NCI-H1417 (cell line): ENCODE measurements at places on chromosomes 7 and 10.

- DNase-seq = no peak
Measured at GRCh38 chr7:2251841-2252771, 10.1 kb downstream of the NUDT1 start.

DNA sequence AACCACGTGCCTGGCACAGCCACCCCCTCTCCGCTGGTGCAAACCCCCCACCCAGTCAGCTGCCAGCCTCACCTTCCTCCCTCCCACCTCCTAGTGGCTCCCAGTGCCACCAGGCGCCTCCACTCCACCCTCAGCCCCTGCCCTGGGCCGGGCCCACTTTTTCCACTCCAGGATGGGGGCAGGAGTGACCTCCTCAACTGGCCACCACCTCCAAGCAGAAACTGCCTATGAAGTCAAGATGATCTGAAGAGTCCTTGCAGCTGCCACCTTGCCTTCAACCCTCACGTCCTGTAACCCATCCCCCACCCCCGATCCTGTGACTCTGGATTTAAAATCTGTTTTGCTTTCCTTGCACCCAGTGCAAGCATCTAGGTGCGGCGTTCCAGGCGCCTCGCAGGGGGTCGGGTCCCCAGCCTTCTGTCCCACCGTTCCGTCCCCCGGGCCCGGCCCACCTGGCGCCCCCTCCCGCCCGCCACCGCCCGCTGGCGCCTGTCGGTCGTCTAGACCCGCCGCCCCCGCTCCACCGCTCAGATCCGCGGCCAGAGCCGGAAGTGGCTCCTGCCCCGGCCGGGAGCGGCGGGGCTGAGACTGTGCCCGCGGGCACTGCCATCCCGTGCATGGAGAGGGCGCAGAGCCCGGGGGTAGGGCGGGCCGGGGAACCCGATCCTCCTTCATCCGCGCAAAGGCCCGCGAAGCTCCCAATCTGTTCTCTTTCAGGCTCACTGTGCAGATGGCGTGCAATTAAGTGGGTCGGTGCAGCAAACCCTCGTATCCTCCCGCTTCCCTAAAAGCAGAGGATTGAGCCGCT is 51.2 kb upstream of the GTF2I start:
- DNase-seq = peak; percentile 71

GRCh38 chr7:47000561-47000960 is 581.4 kb downstream of the TNS3 start:
- DNase-seq = no peak

- DNase-seq = no peak
Measured at GRCh38 chr7:51236470-51237132, 80.0 kb downstream of the COBL start.

GRCh38 chr7:85172530-85172941 is 14.3 kb downstream of the SEMA3D start:
- no peak for DNase-seq

GRCh38 chr7:141320287-141320686 is 230.9 kb upstream of the AGK start:
- no peak for DNase-seq

DNA sequence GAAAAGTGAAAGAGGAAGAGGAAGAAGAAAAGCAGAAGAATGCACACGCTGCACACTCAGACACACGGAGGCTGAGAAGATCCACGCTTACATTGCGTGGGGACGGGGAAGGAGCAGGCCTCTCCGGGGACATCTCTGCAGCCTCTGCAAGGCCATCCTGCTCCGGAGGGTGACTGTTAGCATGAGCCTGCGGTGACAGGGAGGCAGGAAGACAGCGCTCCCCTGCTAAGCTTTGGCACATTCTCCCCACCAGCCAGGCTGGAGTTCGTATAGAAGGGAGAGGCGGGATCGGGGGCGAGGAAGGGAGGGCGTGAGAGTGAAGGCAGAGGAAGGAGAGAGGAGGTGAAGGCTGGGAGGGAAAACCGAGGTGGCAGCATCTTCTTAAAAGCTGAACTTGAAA is 366.0 kb upstream of the SHH start:
- peak; percentile 9 for DNase-seq

GRCh38 chr7:3956949-3957348 is 655.9 kb downstream of the SDK1 start:
- no peak for DNase-seq

- no peak for DNase-seq
Measured at GRCh38 chr10:7423521-7423920, 12.7 kb upstream of the SFMBT2 start.

DNA sequence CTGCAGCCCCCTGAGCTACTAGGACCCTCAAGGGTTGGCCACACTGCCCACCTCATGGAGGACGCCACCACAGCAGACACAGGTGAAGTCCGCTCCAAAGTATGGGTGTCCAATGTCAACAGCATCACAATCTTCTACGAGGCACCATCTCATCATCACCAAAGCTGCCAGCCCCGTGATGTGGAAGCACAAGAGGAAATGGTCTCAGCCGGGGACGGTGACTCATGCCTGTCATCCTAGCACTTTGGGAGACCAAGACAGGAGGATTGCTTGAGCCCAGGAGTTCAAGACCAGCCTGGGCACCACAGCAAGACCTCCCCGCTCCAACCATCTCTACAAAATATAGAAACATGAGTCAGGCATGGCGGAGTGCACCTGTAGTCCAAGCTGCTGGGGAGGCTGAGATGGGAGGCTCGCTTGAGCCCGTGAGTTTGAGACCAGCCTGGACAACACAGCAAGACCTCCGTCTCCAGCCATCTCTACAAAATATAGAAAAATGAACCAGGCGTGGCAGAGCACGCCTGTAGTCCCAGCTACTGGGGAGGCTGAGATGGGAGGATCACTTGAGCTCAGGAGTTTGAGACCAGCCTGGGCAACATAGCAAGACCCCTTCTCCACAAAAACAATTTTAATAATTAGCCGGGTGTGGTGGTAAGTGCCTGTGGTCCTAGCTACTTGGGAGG is 48.8 kb upstream of the MYL10 start:
- no peak for DNase-seq

- peak; percentile 70 for DNase-seq
Measured at GRCh38 chr7:117119192-117119924, 166.1 kb downstream of the ST7 start.

DNA sequence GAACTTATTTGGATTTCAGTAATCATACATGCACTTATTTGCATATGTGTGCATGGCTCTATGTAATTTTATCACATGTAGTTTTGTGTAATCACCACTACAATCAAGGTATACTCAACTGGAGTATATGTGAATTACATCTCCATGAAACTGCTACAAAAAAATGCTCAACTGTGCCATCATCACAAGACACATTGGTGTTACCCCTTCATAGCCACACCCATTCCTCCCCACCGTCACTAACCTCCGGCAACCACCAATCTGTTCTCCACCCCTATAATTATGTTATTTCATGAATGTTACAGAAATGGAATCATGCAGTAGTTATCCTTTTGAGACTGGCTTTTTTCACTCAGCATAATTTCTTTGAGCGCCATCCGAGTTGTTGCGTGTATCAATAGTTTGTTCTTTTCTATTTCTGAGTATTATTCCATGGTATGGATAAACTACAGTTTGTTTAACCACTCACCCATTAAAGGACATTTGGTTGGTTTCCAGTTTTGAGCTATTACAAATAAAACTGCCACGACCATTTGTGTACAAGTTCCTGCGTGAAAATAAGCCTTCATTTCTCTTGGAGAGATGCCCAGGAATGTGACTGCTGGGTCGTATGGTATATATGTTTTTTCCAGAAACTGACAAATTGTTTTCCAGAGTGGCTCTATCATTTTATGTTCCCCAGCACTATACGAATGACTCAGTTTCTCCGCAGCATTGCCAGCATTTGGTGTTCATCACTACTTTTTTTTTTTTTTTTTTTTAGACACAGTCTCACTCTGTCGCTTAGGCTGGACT is 11.3 kb upstream of the SMO start:
- peak; percentile 33 for DNase-seq

DNA sequence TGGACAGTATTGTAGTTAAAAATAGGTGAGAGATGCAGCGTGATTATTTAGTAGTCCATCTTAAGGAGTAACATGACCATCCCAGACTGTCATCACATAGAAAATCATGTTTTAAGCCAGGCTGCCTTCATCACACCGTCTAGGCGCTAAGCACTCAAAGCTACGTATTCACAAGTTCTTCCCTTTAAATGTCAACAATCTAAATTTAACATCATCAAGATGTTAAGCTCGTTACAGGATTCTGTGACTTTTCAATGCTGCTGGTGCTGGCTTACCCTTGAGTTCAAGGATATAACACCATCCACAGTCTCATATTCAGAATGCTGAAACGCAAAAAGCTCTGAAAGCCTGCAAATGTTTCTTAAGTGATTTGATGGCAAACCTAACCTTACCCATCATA is 109.5 kb upstream of the CDCA7L start:
- no peak for DNase-seq

DNA sequence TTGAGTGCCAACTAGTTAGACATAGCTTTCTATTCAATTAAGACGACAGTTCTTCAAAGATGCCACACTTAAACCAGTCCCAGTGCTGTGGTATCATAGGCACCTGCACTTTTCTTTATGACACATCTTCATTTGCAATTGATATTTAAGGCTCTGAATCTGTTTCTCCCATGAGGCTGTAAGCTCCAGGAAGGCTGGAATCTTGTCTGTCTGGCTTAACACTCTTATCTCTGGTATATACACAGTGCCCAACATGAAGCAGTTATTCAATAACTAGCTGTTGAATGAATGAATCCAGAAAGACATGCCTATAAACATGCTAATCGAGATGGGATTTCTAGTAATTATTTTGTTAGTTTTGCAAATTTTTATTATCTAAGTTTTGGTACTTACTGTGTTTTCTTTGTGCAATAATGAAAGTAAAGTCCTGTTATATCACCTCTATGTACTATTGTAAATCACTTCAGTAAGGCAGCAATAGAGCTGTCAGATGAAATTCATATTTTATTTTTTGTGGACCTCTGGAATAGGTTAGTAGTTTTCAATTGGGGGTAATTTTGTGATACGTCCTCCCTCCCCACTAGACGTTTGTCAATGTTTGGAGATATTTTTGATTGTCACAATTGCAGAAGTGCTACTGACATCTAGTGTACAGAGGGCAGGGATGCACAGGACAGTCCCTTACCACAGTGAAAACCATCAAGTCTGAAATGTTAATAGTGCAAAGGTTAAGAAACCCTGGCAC is 51.3 kb upstream of the STEAP4 start:
- DNase-seq = no peak

DNA sequence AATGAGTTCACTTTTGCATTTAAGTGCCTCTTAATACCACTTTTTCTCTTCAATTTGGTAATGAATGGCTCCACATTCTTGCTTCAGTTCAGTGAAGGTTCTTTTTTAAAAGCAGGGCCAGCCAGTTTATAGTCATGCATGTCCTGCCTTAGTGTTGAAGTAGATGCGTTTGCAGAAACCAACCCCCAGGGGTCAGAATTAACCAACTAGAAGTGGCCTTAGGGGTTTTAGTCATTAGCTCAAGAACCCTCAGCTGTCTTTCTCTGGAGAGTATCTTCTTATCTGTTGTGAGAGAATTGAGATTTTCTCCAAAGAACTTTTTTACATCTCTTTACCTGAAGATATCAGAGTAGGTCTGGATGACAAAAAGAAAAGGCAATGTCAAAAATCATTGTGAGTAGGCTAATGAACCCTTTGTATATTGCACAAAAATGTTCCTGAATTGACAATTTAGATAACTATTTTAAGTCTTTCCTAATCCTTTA is 82.2 kb downstream of the PIK3CG start:
- peak; percentile 94 for DNase-seq

- peak; percentile 60 for DNase-seq
Measured at GRCh38 chr10:25725917-25726716, 207.9 kb upstream of the MYO3A start.

DNA sequence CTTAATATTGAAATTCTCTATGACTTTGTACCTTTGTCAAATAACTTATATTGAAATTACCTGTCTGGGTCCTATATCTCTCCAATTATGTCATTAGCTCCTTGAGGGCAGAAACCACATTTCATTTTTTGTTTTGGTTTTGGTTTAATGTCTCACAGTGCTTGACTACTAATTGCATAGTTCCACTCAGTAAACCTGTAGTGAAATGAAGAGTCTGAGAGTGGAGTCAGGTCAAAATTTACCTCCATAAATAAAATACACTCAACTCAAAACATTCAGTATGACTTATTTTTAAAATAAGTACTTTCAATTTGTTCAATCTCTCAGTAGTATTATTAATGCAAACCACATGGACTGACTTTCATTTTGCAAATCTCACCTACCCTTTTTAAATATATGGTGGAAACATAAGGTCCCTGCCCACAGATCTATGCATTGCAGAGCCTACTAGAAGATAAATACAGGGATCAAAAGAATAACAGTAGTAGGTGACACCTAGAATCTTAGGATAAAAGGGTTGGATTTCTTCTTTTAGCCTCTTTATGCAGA is 32.5 kb downstream of the PDE1C start:
- no peak for DNase-seq

DNA sequence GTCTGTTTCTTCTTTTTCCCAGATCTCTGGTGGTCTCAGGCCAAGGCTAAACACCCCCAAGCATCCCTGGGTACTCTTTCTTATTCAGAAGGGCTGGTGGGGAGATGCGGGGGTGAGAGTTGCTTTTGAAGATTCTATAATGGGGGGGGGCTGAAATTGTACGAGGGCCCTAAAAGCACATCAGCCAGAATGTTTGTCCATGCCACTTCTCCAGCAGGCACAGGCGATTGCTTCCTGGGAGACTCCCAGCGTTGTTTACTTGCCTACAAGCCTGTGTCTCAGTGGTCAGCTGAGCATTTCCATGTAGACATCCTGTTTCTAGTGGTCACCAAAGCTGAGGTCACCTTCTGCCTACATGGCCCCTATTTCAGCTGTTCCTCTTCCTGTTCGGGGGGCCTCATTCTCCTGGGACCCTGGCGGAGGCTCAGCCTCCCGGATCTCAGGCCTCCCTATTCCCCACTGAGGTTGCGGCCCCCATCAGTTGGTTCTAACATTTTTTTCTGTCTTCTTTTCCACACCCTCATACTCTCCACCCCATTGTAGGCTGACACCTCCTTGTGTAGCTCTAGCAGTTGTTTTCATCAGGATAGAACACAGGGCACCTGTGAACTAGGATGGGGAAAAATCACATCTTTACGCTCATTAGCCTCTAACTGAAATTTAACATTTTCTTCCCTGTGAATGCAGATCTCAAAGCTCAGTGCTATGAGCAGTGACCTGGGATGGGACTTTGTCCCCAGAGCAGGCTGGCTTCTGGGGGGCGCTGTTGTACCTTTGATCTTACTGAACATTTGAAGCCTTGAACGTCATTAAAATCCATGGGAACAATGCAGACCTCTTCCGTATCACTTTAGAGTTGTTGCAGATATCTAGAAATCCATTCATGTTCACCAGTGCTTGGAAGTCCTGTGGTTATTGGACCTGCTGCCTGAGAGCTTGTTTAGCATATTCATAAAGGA is 286.5 kb downstream of the GLRX3 start:
- no peak for DNase-seq
